ENCODE measurements at places on chromosomes 5 and 9.

DNA sequence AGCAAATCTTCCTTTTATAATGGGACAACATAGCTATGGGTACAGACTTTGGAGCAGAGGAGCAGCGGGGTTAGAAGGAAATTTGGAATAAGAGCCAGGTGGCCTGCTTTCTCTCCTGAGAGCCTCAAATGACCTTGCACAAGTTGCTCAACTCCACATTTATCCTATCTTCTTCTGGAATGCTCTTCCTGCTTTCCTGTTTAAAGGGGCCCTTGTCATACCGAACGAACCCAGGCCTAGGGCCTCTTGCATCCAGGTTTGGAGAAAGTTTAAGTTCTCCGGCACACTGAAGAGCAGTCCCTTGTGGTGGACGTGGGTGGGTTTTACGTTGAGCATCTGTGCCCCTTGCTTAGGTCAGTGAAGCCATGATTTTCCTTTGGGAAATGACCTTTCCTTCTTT is 197.9 kb upstream of the NR3C1 start:
- DNase-seq = no peak

DNA sequence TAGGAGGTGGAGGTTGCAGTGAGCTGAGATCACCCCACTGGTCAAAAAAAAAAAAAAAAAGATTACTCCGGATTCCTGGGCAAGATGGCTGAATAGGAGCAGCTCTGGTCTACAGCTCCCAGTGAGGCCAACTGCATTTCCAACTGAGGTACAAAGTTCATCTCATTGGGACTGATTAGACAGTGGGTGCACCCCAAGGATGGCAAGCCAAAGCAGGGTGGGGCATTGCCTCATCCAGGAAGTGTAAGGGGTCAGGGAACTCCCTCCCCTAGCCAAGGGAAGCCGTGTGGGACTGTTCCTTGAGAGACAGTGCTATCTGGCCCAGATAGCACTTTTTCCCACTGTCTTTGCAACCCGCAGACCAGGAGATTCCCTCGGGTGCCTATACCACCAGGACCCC is 70.7 kb downstream of the CARTPT start:
- DNase-seq = no peak

GRCh38 chr9:133959171-133959570 is 33.0 kb downstream of the VAV2 start:
- DNase-seq = no peak

GRCh38 chr5:137439645-137440044 is 59.5 kb downstream of the SPOCK1 start:
- DNase-seq = no peak

GRCh38 chr5:146624179-146624578 is 108.2 kb upstream of the GPR151 start:
- no peak for DNase-seq

- DNase-seq = no peak
Observed at GRCh38 chr5:171806976-171807747, 21.5 kb downstream of the SMIM23 start.

DNA sequence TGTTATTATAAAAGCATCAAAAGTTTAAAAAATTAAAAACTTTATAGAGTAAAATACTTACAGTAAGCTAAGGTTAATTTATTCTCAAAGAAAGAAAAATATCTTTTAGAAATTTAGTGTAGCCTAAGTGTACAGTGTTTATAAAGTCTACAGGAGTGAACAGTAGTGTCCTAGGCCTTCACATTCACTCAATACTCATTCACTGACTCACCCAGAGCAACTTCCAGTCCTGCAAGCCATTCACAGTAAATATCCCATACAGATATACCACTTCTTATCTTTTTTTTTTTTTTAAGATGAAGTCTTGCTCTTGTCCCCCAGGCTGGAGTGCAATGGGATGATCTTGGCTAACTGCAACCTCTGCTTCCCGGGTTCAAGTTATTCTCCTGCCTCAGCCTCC is 73.1 kb upstream of the FST start:
- no peak for DNase-seq

Measured in NCI-H524 treated with DMSO at 0.1 percent for 48 hours (cell line).